Activated T-helper 1 cell treated with anti-CD3 and anti-CD28 coated beads, Interleukin-2, amount 50 U/mL, for 16 hours (primary cell): ENCODE measurements at places on chromosomes 5 and 9.

DNA sequence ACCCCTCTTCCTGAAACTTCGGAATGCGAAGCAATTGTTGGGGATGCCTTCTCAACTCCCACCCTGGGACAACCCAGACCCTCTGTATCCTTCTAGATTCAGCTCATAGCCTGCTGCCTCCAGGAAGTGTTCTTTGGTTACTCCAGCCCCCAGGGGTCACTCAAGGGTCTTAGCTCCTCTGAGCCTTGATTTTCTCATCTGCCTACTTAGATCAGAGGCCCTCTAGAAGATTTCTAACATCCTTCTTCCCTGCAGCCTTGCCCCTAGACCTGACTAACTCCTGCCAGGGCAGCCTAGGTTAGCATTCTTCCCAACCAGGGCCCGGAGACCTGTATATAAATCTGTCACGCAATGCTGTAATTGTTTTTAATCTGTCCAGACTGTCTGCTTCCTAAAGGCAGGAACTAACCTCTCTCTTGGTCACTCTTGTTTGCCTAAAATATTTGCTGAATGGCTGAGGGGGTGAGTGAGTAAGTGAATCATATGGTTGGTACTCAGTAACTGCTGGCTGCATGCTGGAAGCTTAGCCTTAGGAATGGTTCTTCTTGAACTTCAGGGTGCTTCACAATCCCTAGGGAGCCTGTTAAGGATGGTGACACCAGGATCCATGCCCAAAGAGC lies 8.2 kb downstream of the GALNT10 start:
- no peak for DNase-seq

DNA sequence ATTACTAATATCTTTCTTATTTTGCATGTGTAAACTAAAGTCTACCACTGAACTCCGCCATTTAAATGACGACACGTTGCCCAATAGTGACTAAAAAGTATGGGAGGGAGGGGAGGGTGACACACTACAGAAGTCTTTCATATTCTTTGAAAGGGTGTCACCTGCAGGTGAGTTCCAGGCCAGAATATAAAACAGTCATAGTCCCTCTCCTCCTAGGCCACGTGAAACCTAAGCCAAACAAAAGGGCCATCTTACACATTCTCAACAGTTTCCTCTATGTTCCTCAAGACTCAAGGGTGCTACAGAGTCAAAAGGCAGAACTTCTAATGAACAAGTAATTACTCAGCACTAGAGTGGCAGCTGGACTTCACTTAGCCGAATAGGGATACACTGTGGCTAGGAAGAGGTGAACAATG lies 6.4 kb downstream of the CEMIP2 start:
- DNase-seq: no peak

- DNase-seq: no peak
These were observed at the start of gene FLT4 for GRCh38 chr5:180649297-180650039. FLT4 (minus strand) TSS chr5:180649600; CDS start chr5:180649545, 55 bp downstream.

DNA sequence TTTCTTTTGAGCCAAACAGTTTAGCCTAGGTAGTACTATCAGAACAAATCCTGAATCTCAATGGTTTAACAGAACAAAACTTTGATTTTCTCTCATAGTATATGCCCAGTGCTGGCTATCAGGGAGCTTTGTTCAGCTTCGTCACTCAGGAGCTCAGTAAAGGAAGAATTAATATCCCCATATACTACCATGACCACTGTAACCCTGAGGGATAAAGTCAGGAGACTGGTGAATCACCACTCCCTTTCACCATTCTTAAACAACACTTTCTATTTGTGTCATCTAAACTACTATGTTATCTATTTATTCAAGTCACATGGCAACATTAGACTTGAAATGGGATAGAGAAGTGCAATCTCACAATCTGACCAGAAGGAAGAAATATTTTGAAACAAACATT lies 522.6 kb upstream of the COX7C start:
- no peak for DNase-seq

- no peak for DNase-seq
These were observed 64.1 kb upstream of the FCN1 start for GRCh38 chr9:134981829-134982228.

DNA sequence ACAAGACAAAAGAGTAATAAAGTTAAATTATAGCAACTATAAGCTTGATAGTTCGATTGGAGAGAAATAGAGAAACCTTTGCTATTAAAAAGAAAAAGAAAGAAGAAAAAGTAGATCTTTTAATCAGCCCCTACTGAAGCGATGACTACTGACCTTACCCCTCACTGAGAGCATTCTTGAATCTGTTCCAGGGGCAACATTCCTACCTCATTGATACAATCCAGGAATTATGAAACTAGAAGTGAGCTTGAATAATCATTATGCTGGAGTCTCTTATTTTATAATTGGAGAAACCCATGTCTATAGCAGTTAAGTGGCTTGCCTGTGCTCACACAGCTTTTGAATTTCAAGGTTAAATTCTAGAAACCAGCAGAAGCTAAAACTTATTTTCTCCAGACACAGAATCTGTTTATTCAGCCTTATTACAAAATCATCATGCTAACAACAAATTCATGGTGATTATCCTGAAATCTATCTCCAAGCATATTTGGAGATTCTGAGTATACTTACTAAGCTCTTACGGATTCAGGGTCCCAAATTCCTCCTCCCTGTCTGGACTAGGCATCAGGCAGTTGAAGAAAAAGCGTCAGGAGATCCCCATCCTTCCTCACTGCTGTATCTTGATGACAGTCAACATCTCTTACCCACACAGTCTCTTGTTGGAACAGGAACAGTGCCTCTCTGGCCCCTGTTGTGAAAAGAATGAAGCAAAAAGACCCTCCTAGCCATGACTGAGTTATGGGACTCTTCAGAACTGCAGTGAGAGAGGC lies 547.6 kb upstream of the WWC1 start:
- no peak for DNase-seq

- DNase-seq: no peak
These were observed 471.4 kb downstream of the MAN2A1 start for GRCh38 chr5:110161162-110161561.

DNA sequence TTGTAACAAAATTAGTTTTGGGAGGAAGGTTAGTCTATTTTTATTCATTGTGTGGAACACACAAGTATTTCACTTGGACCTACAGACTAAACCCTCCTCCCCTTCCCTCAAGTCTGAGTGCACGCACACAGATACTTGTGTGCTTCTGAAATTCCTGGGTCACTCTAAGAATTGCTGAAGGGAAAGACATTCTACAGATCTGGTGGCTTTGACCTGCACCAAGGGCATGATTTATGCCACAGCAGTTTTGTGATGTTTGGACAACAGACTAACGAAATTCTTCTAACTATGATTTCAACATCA lies 150.5 kb downstream of the ARL15 start:
- DNase-seq: no peak

- DNase-seq: no peak
These were observed 549.9 kb upstream of the CYLC2 start for GRCh38 chr9:102445181-102445747.

DNA sequence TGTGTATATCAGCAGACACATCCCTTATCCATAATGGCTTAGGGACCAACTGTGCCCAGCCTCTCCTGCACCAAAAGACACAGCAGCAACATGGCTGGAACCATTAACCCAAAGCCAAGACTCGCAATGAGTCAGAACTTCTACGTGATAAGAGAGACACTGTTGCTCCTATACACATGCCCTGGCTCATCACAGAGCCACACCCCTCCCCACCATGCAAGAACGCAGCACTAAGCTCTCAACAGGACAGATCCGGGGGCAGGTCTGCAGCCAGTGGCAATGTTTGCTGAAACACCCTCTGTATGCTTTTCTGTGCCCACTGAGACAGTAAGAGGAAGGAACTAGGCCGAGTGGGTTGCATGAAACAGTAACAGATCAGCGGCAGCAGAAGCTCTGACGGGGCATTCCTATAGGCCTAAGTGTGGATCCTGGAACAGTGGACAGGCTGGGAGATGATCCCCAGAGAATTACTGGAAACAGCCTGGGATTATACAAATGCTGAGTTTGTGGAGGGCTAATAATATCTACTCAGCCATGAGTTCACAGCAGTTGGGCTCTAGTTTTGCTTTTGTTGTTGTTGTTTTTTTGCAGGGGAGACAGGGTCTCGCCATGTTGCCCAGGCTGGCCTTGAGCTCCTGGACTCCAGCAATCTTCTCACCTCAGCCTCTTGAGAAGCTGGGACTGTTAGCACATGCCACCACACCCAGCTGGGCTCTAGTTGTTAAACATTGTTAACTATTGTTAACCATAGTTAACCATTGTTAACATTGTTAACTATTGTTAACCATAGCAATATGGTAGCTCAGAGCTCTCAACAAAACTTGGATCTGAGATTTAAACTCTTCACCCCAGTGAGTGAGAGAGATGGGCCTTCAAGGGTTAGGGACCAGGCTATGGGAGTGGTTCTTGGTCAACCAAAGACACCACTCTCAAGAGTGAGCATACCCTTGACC lies 41.0 kb downstream of the B4GALT1 start:
- DNase-seq: no peak

GRCh38 chr5:125338440-125339174 lies 592.2 kb upstream of the ZNF608 start:
- no peak for DNase-seq

- no peak for DNase-seq
These were observed 25.9 kb upstream of the ADAMTSL1 start for GRCh38 chr9:18448101-18448500.

DNA sequence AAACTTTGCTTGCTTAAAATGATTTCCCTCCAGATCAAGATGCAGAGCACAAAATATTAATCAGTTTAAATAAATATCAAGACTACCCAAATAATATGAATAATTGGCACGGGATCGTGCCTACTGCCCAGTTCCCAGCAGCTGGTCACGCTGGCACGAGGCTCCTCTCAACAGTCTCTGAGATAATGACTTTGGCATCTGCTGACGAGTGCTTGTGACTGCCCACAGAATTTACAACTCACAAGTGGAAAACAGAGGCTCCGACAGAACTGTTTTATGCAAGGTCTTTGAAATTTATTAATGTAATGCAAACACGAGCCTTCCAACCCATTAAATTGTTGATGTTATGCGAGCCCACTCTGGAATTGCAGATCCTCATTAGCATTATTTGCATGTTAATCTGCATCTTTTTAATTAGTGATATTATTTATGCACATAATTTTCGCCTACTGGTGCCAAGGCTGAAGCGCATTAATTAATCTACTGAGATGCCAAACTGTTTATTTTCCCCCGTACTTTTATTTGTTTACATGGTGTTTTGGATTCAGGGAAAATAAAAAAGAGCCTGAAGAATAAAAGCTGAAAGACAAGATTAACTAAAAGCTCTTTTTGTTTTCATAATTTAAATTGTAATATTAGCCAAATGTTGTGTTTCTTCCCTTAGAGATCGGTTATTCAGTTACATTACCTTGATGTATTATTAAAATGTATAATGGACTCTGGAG lies 369.3 kb upstream of the IRX1 start:
- no peak for DNase-seq

- no peak for DNase-seq
These were observed 61.4 kb downstream of the FBXW11 start for GRCh38 chr5:171945066-171945465.

GRCh38 chr5:124252191-124252638 lies 494.2 kb downstream of the ZNF608 start:
- no peak for DNase-seq

DNA sequence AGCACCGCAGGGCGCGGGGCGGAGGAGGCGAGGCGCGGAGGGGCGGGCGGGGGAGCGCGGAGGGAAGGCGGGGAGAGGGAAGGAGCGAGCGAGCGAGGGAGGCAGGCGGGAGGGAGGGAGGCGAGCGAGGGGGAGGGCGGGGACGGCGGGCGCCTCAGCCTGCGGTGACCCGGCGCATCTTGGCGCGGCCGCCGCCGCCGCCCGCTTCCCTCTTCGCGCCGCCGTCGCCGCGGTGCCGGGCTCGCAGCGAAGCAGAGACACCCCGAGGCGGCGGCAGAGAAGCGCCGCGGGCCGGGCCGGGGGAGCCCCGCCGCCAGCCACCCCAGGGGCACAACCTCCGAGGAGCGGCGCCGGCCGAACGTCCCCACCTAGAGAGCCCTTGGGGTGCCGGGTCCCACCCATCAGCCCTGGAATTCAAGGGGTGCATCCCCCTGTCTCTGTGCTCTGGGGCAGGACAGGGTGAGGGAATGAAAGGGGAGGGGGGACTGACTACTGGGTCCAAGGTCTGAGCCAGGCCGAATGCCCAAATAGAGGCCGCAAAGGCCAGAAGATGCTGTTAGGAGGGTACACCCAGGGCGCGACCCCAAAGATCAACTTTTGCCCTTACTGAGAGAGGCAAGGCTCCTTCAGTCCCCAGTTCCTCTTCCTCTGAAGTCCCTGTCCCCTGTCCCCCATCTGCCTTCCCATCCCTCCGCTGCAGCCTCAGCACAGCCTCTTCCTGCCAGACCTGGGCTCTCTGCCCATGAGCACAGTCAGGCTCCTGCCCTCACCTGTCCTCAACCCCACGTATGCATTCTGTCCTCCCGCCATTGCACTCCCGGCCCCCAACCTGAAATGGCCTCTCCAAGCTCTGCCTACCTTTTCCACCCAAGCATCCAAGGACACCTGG lies at the start of gene ADAMTS2:
ADAMTS2 (minus strand) TSS at position 29 of the 889 bp plus-strand sequence. CDS start 133 bp downstream, outside the sequence.
- no peak for DNase-seq

DNA sequence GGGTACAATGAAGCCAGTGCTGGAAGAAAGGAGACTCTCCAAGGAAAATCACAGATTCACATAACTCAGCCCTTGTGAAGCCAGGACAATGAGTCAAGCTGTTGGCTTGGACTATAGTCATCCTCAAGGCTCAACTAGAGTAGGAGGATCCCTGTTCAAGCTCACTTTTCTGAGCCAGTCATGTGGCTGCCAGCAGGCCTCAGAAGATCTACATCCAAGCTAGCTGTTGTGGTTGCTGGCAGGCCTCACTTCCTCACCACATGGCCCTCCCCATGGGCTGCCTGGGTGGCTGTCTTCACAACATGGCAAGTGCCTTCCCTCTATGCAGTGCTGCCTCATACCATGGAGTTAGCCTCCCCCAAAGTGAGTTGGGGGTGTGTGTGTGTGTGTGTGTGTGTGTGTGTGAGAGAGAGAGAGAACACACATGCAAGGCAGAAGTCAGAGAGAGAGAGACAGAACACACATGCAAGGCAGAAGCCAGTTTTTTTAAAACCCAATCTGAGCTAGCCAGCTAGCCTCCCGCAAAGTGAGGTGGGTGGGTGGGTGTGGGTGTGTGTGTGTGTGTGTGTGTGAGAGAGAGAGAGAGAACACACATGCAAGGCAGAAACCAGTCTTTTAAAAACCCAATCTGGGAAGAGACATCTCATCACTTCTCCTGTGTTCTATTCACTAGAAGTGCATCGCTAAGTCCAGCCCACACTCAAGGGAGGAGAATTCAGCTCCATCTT lies 17.1 kb downstream of the SCAI start:
- peak; percentile 61 for DNase-seq

- DNase-seq: no peak
These were observed 63.0 kb upstream of the CTSL start for GRCh38 chr9:87662808-87663528.
